ENCODE measurements at places on chromosomes 12 and 14. TPM values are rescaled to one million over a fixed set of nuclear protein-coding genes. Genes with fewer than 3 reads are reported as not detected.
A peak's percentile ranks its signal among the peaks of the same experiment; 100 is the strongest.

CLEC4D gene
- polyA plus RNA-seq: not detected

- H3K4me1 ChIP-seq: peaks cover 14% of the 10 kb centered on the region
- DNase-seq: no peak
- H3K27me3 ChIP-seq: no peaks in the 10 kb centered on the region
These were observed 10.9 kb downstream of the GATC start for GRCh38 chr12:120457133-120457532.

DNA sequence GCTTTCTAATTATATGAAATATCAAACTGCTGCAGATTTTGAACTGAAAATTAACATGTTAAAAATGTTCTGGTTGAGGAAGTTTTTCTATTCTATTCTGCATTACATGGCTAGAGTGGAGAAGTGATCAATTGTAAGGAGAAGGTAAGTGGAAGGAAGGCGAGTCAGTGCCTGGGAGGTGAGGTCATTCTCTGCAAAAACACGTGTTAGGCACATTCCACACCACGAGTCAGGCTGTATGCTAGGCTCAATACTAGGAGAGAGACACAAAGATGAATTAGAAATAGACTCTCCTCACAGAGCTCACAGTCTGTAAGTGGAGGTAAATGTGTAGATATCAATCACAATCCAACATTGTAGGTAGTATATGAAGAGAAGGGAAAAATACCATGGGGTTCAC, 194.1 kb downstream of the NOVA1 start:
- H3K4me3 ChIP-seq: no peak overlapping the region
- peaks cover 9% of the 10 kb centered on the region for H3K27me3 ChIP-seq
- no peaks in the 10 kb centered on the region for H3K4me1 ChIP-seq
- no peaks in the 10 kb centered on the region for H3K36me3 ChIP-seq
- H3K27ac ChIP-seq: no peak overlapping the region

- no peaks in the 10 kb centered on the region for H3K27me3 ChIP-seq
- H3K4me3 ChIP-seq: peak overlapping the region; percentile 96
- H3K4me1 ChIP-seq: peaks cover 39% of the 10 kb centered on the region
- no peaks in the 10 kb centered on the region for H3K36me3 ChIP-seq
- peak overlapping the region; percentile 100 for H3K27ac ChIP-seq
- no peak for DNase-seq
These were observed 133.5 kb upstream of the KRAS start for GRCh38 chr12:25384038-25384892.
